ENCODE measurements at places on chromosomes 3 and 15.

GRCh38 chr15:79494963-79495755 lies 63.0 kb downstream of the MINAR1 start:
- DNase-seq, result no peak

DNA sequence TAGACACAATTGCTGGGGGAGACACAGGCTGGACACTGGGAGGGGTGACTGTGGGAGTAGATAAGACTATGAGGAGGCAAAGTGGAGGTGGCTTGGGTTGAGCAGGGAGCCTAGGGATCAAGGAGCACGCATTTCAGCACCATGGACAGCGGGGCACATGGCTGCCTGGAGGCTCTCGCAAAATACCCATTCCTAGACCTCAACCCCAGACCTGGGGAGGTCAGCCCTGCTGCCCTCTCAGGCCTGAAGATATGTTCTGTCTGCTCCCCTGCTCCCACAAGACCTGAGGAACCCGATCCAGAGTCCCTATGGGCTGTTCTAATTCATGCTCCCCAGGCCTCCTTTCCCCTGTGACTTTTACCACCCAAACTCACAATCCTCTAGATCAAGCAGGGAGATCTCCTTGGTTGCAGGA lies 16.0 kb upstream of the CPEB1 start:
- DNase-seq, result peak; percentile 34

DNA sequence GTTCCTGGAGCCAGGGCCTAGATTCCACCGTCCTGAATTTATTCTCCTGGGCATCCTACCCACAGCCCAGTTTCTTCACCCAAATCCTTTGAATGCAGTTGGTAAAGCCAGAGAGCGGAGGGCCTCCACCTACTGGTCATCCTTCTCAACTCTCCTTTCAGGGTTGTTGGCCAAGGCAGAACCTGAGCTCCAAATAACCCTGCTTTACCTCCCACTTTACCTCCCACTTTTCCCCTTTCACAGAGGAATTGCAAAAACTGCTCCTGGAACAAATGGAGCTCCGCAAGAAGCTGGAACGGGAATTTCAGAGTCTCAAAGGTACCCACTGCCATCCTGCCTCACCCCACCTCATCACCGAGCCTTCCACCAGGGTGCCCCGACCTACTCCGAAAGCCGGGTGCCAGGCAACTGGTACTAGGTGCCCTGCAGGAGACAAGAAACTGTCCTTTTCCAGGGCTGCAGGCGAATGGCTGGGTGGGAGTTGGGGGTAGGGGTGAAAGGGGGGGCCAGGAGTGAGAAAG lies 6.8 kb downstream of the SKOR1 start:
- no peak for DNase-seq

DNA sequence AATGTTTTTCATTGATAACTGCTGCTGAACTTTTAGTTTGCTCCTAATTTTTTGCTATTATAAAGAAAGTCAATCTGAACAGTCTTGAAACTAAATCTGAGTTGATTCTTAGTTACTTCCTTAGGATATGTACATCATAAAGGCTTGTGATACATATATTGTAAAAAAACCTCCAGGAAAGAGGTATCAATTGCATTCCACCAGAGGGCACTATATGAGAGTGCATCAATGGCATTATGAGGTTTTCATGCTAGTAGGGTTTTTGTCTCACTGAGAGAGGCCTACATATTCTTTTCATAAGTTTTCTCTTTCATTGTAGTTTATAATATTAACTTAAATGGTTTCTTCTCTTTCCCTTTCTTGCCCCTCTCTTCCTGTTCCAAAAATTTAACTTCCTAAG lies 46.9 kb downstream of the PIK3R4 start:
- DNase-seq, result no peak

DNA sequence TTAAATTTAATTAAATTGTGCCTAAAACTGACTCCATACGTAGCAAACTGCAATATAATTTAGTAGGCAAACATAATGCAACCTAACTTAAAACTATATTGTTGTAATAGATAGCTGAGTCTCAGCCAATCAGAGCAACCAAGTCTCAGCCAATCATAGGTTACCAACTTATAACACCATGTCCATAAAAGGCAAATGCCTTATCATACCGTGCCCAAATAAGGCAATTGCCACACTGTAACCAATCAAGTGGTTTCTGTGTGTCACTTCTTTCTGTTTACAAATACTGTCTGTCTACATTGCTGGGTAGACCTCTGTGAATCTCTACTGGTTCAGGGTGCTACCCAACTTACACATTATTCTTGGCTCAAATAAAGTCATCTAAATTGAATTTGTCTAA lies 728.4 kb upstream of the EPHA6 start:
- no peak for DNase-seq

DNA sequence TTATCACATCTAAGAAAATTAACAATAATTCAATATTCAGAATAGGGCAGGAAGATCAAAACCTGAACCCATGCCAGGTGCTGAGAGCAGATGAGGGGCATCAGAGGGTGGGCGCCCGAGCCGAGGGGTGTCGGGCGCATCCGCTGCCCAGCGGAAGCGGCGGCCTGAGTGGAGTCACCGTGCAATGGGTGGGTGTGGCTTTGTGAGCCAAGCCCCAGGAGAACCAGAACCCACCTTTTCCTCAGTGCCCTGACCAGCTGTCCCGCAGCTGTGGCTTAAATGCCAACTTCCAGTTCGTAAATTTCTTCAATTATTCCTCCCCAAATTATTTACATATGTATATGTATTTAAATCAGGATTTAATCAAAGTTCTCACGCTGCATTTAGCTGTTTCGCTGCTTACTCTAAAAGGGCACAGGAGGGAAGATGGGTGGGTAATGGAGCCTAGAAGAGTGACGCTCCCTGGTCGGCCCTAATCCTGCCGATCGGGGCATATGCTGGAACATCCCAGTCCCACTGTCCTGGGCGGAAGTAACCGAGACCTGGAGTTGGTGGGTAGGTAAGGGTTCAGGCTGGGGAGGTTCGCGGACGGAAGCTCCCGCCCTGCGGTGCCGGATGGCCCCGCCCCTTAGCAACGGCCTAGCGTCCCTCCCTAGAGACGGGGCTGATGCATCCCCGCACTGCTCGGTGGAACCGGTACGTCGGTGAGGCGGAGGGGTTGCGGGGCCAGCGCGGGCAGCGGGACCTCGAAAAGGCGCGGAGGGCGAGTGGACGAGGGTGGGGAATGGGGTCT lies 1.3 kb downstream of the DNAH1 start:
- DNase-seq, result peak; percentile 68

- no peak for DNase-seq
Measured at GRCh38 chr3:124824286-124824915, 62.8 kb downstream of the ITGB5 start.

DNA sequence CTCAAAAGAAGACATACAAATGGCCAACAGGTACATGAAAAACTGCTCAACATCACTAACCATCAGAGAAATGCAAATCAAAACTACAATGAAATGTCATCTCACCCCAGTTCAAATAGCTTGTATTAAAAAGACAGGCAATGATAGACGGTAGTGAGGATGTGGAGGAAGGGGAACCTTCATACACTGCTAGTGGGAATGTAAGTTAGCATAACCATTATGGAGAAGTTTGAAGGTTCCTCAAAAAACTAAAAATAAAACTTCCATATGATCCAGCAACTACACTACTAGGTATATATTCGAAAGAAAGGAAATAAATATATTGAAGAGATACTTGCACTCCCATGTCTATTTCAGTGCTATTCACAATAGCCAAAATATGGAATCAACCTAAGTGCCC lies 62.8 kb upstream of the PPARG start:
- no peak for DNase-seq

- DNase-seq, result no peak
Measured at GRCh38 chr15:39183164-39183881, 397.6 kb upstream of the THBS1 start.

DNA sequence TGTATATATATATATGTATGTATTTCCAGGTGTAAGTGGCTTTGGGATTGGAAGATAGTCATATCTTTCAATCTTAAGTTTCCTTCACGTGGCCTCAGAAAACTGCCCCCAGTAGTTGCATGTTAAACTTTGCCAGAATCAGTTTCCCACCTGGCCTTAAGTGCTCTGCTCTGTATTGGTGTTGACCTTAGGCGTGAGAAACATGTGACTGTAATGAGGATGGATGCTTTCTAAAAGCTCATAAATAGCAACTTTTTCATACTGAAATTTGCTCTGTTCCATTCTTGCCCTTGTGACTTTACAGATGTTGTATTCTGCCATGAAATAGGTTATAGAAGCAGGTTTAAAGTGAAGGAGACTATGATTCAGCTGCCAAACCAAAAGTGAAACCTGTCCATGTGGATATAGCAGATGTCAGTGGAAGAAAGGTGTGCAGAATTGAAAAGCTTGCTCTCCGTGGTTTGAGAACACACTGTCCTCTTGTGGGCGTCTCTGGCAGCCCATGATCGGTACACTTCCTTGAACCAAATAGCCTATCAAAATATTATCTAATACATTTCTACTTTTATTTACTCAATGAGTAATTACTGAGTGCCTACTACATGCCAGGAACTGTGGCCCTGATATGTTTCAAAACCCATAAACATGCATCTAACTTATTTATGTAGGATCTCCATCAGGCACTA lies 15.8 kb downstream of the SCG5 start:
- DNase-seq, result no peak

GRCh38 chr3:50635066-50635465 lies 18.1 kb downstream of the MAPKAPK3 start:
- DNase-seq, result no peak

- DNase-seq, result no peak
Measured at GRCh38 chr3:128383316-128384235, 83.1 kb downstream of the DNAJB8 start.

GRCh38 chr3:8743021-8743601 lies 9.5 kb downstream of the CAV3 start:
- DNase-seq, result no peak

GRCh38 chr15:90159213-90159612 lies 41.9 kb upstream of the SEMA4B start:
- DNase-seq, result no peak

- no peak for DNase-seq
Measured at GRCh38 chr3:120145542-120146285, 51.5 kb upstream of the GSK3B start.

- no peak for DNase-seq
Measured at GRCh38 chr3:129618186-129618820, 11.8 kb upstream of the PLXND1 start.

- DNase-seq, result no peak
Measured at GRCh38 chr15:66900586-66901310, 164.7 kb upstream of the SMAD3 start.

- no peak for DNase-seq
Measured at GRCh38 chr15:43916326-43916660, 89.5 kb downstream of the WDR76 start.

DNA sequence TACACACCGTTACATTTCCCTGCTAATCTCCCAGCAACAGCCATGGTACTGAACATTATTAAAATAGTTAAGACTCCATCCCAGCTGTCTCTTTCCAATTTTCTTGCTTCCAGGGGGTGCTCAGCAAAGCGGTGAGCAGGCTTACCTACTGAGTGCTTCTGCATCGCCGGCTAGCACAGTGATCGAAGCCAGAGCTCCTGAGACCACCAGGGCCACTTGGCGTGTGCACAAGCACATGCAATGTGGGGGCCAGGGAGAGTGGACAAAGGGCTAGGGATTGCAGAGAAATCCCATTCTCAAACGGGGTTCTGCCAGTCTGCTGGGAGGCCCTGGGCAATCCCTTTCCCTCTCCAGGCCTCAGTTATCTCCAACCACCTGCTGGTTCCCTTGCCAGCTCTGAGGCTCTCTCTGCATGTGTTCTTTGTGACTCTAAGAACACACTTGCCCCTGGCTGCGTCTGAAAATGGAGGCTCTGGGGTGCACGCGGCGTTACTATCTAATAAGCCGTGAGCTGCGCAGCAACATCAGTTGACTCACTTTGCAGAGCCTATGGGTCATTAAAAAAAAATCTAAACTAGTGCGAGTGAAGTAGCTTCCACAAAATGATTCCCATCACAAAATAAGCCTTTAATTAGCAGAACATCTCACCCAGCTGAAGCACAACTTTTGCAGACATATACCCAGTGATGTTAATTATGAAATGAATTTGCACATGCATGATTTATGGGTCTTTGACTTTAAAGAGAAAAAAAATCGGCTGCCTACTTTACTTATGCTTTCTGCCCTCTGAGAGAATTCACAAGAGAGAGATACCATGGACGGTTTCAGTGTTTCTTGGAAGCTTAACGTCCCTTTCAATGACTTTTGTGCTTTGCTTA lies 271.5 kb downstream of the TLE3 start:
- DNase-seq, result no peak

GRCh38 chr15:76312540-76313174 lies 1.4 kb upstream of the ETFA start:
- no peak for DNase-seq

DNA sequence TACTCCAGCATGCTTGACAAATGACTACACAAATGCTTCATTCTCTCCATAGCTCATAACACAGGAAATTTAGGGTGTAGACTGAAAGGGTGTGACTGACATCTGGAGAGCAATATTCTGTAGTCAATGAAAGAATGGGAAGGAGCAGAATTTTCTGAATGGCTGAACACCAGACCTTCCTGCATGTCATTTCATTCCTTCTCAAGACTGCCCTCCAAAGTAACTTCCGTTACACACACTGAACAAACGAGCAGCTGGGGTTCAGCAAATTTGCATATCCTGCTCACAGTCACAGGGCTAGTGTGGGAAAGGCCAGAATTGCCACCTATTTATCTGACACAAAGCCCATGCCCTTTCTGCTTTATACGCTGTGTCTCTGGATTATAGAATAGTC lies 325.0 kb upstream of the CFAP20DC start:
- DNase-seq, result no peak

DNA sequence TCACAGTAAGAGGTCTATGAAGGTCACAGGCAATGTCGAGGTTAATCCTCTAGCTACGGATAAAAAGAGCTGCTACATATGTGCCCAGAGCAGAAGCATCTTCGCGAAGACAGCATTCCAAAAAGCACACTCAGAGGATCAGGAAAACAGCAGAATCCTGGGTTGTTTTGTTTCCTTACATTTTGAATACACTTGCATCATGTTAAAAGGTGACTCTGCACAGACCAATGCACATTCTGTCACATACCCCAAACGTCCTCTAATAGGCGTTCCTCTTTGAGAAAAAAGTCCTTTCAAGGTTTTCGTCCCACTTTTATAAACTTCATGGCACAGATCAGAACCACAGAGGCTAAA lies 52.7 kb downstream of the VGLL4 start:
- DNase-seq, result no peak
